Fibroblast of pulmonary artery (primary cell): ENCODE measurements at places on chromosomes 12 and 14.

- no peak for DNase-seq
Observed at GRCh38 chr12:70031046-70031445, 206.0 kb downstream of the MYRFL start.

GRCh38 chr12:125065021-125065918 is at the start of gene AACS:
Gene AACS, plus strand, starts transcription at chr12:125065435. Its CDS starts 150 bp downstream, at chr12:125065585.
- peak; percentile 74 for DNase-seq

GRCh38 chr12:128976120-128976738 is 123.0 kb downstream of the GLT1D1 start:
- no peak for DNase-seq

DNA sequence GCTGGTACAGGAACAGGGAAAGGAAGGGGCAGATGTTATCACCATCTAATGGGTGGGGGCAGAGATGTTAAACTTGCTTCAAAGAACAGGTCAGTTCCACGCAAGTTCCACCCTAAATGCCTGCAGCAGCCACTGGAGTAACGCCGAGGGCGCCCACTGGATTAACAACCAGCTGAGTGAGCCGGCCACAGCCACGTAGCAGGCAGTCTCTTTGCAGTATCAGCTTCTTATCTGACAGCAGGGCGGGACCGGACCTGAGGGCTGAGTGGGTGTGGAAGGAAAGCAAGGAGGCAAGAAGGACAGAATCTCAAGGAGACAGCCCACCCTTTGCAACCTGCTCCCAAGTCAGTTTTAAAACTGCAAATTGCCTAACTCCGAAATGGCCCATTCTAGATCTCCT is 38.4 kb upstream of the FOXN3 start:
- no peak for DNase-seq

DNA sequence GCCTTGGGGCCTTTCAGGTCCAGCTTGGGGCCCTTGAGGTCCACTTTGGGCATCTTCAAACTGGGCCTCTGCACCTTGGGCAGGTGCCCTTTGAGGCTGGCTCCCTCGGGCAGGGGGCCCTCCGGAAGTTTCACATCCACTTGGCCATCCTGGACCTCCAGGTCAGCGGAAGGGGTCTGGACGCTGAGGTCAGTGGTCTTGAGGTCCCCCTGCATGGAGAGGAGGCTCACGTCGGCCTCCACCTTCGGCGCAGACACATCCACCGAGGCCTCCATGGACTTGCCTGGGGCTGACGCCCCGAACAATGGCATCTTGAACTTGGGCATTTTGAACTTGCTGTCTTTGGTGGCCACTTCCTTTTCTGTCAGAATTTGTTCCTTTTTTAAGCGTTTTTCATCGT is 25.1 kb downstream of the AHNAK2 start:
- DNase-seq, result no peak

DNA sequence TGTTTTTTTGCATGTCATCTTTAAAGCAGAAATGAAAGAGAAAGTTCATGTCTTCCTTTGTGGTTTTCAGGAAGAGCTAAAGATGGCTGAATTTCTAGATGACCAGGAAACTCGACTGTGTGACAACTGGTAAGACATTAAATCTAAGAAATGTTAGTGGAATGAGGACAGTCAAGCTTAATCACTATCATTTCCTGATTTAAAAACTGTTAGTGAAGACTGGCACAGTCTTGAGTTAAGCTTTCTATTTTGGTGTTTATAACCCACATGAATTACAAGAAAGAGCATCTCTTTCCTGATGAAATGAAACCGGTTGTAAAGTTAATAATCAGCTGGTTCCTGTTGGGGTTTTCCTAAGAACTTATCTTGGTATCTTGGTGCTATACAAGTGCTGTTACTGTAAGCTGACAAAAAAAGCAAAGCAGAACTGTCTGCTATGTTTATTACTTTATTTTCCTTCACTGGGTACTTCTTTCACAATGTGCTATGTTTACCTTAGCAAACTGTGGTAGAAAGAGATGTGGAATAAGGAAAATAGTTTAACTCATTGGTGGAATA is 5.2 kb downstream of the TRAFD1 start:
- DNase-seq, result no peak

- DNase-seq, result no peak
Observed at GRCh38 chr12:63362791-63363190, 211.8 kb upstream of the AVPR1A start.

GRCh38 chr14:21311614-21312013 is 31.7 kb downstream of the RPGRIP1 start:
- no peak for DNase-seq

DNA sequence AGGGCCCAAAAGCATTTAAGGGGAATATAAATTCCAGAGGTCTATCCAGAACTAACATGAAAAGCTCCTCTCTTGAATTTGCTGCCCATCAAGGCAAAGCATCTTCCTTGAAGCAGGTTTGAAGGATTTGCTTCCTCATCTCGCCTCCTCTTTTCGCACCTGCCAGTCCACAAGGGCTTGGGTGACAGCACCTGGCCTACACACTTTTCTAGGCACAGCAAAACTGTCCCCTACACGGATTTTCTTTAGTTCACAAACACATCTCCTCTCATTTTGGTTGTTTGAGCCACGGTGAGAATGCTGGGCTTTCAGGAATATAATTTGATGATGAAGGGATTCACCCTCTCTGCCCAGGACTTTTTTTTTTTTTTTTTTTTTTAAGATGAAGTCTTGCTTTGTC is 36.9 kb upstream of the ATP23 start:
- no peak for DNase-seq

- DNase-seq, result no peak
Observed at GRCh38 chr14:81312289-81312876, 87.7 kb downstream of the STON2 start.

DNA sequence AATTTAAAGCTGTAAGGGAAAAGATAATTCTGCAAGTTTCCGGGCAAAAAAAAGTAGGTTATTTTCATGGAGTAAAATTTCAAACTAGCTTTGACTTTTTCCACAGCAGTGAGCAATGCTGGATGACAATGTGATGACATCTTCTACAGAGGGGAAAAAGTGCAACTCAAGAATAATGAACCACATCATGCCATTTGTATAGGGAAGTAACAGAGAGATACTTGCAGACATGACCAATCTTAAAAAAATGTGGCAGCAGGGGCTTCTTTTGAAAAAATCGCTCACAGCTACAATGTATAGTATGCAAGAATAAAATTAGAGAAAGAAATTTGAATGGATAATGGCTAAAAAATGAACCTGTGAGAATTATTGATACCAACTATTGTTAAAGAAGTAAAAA is 115.5 kb downstream of the DHRS2 start:
- DNase-seq, result no peak

DNA sequence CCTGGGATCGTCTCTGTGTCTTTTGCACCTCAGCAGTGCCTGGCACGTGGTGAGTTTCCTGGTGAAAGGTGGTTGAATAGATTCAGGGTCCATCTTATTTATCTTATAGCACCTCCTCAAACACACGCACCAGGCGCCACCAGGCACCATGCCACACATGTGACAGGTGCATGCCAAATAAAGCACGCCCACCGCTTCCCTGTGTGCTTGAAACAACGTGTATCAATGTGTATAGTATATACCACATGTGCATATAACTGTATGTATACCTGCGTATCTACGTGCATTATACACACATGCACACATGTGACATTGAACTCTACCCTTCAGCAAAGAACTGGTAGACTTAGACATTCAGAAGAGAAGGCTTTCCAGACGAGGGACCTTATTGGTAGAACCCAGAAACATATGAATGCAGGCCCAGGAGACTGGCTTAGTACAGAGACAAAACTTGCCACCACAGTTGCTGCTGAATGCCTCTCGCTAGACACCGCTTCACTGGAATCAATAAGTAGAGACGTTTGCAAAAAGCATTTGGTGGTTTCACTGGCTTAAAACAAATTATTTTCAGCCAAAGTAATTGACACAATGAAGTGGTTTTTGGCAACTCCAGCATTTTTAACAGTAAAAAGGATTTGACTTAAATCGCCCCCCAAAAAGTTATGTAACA is 10.0 kb downstream of the EML1 start:
- DNase-seq, result no peak
